ENCODE measurements at places on chromosomes 6 and 20. TPM values are rescaled to one million over a fixed set of nuclear protein-coding genes. Genes with fewer than 3 reads are reported as not detected.

DNA sequence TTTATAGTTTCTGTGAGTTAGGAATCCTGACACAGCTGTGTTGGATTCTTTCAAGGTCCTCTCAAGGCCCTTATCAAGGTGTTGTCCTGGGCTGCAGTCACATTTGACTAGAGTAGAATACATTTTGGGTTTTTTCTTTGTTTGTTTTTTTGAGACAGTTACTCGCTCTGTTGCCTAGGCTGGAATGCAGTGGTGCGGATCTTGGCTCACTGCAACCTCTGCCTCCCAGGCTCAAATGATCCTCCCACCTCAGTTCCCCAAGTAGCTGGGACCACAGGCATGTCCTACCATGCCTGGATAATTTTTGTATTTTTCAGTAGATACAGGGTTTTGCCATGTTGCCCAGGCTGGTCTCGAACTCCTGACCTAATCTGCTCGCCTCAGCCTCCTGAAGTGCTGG, 15.7 kb downstream of the NFYA start:
- DNase-seq = no peak

Gene HLA-DRB1
- total RNA-seq = 3.7 TPM

Gene ADAM33
- total RNA-seq = 2.4 TPM

Gene MDC1
- total RNA-seq = 4.1 TPM
